ENCODE measurements at places on chromosomes 4 and X. TPM values are rescaled to one million over a fixed set of nuclear protein-coding genes. Genes with fewer than 3 reads are reported as not detected.

- no peak for DNase-seq
These were observed 40.2 kb downstream of the KDM5C start for GRCh38 chrX:53184836-53185235.

GRCh38 chrX:115322375-115322774 lies 32.9 kb downstream of the LUZP4 start:
- no peak for DNase-seq

DNA sequence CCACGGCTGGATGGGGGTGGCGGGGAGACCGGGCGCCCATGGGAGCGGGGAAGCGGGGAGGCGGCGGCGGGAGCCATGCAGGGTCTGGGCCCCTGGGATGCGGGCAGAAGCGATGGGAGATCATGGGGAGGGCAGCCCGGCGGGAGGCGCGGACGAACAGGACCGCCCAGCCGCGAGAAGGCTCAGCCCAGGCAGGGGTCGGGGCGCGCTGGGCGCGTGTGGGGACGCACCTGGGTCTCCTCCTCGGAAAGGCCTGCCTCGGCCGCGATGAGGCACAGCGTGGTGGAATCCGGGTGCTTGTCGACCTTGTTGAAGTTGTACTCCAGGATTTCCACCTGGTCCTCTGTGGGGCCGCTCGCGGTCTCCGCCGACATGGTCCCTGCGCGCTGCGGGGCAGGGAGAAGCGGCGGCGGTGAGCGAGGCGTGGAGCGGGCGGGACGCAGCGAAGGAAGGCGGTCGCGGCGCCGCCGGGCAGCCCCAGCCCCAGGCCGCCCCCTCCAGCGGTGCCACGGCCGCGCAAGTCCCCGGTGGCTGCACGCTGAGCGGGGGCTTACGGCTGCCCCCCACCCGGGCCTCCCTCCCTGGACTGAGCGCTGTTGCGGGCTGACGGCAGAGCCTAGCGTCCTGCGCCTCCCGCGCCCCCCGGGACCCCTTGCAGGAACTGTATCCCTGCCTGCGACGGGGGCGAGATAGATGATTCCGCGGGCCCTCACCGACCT lies 25.3 kb downstream of the HOPX start:
- peak; percentile 56 for DNase-seq

DNA sequence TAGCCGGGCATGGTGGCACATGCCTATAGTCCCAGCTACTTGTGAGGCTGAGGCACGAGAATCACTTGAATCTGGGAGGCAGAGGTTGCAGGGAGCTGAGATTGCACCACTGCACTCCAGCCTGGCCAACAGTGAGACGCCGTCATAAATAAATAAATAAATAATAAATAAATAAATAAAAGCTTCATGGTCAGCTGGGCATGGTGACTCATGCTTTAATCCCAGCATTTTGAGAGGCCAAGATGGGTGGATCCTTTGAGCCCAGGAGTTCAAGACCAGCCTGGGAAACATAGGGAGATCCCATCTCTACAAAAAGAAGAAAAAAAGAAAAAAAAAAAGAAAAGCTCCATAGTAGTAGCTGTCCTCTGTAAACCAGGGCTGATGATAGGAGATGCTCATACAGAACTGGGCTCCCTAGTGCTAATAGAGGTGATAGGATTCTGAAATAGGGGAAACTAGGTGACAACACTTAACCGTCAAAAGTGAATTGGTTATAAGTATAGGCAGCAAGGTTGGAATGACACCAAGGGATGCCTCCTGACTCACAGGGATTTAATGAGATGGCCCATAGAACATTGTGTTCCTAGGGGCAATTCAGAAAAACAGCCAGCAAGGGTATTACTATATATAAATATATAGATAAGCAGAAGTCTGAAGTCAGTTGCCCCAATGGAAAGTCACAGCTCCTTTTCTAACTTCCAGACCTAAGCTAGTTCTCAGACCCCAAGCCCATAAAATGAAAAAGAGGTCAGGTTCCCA lies 41.8 kb upstream of the ARHGEF6 start:
- DNase-seq = no peak

- no peak for DNase-seq
These were observed 419.1 kb downstream of the TMA16 start for GRCh38 chr4:163913571-163913970.

DNA sequence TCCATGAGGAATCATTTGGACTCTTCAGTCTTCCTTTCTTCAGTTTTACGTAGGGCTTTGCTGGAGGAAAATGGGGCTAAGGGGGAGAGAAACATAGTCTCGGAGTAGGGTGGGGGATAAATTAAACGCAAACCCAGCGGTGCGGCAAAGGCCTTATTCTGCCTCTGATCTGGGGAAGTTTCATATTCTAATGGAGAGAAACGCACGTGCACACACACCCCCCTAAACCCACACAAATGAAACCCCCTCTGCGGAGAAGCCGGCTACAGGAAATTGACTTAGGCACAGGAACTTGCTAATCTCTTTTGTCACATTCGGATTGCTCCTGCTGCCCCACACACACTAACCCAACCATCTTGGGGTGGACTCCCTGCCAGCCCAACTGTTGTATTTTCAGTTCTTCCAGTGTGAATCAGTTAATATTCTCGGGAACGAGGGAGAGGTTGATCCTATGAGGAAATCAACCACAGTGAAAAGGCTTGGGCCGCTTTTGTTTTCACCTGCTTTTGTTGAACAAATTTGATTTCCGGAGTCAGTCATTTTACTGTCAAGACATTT lies at the start of gene RHOH:
TSS of gene RHOH (plus strand) at position 308 of the 558 bp plus-strand sequence. CDS start 46,356 bp downstream, outside the sequence.
- no peak for DNase-seq

The RTL5 gene
- polyA plus RNA-seq = 5.7 TPM

GRCh38 chr4:132513491-132513890 lies 635.6 kb upstream of the PCDH10 start:
- DNase-seq = no peak

DNA sequence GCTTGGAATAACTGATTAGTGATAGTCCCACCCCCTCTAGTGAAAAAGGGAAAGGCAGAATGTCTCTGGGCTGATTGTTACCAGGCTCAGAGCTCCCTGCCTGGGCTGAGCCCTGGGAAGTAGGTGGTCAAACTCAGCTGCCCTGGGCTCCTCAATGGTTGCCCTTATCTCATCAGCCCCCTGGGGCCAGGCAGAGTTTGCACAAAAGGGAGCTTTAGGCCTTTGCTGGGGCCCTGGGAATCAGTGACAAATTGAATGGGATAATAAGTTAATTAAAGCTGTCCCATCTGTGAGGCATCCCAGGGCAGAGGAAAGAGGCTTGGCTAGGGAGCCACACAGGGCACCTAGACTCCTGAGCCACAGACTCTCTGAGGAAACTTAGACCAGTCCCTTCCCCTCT lies 89.0 kb downstream of the EFNB1 start:
- DNase-seq = no peak

GRCh38 chr4:8532245-8532781 lies 47.9 kb upstream of the GPR78 start:
- DNase-seq = no peak

- peak; percentile 86 for DNase-seq
These were observed 2.4 kb upstream of the PCDH10 start for GRCh38 chr4:133146574-133147241.

- DNase-seq = no peak
These were observed 761.8 kb upstream of the ATOH1 start for GRCh38 chr4:93066749-93067148.

- DNase-seq = no peak
These were observed 11.2 kb downstream of the ATOH1 start for GRCh38 chr4:93839704-93840103.

The MAGEA4 gene
- not detected for polyA plus RNA-seq

The CXCL3 gene
- polyA plus RNA-seq = 0.97 TPM

DNA sequence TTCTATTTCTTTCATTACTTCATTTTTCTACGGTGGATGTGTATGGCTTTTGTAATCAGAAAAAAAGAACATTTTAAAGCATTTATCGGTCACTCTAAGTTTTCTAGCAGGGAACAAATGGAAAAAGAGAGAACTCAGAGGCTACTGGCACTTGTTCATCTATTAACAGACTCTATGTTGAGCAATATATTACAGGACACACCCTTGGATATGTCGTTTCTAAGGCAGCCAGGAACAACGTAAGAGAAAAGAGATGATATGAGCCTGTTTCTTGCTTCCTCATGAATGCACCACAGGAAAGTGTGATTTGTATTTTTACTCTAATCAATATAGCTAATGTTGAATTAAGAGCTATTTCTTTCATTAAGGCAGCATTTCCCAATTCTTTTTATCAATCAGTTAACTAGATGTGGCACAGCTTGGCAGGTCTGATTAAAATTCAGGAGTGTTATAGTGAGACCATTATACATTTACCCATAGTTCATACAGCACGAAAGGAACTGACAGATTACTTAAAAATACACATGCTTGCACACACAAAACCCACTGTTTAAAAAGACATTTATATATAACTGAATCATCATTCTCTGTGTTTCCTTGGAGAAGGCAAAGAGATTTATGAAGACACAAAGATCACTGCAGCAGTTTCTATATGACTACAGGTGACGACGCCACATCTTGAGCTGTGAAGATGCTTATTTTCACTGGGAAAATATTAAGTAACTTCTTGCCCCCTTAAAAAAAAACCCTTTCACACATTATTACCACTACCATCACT lies 13.0 kb downstream of the RAB9B start:
- DNase-seq = no peak

GRCh38 chrX:149456476-149457245 lies 48.4 kb downstream of the IDS start:
- no peak for DNase-seq

The FAM184B gene
- 0.39 TPM for polyA plus RNA-seq

- DNase-seq = no peak
These were observed 36.6 kb downstream of the FHL1 start for GRCh38 chrX:136183917-136184316.

The USP17L15 gene
- not detected for polyA plus RNA-seq

The CT45A5 gene
- polyA plus RNA-seq = not detected

DNA sequence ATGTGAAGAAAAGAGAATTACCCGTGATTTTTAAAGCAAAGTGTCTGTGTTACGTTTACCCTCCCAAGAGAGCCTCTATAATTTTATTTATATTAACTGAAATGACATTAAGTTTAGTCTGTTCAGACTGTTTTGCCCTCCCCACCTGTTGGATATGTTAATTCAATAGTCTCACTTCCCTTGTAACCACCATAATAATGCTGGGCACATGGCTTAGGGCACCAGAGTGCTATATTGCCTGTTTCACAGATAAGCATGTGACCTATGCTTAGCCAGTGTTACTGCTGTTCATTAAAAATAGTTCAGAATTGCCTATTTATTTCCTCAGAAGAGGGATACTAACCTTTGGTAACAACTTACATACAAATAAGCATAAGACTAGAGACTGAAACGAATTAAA lies 446.2 kb downstream of the FAT4 start:
- DNase-seq = no peak

The NUP62CL gene
- 9.8 TPM for polyA plus RNA-seq

DNA sequence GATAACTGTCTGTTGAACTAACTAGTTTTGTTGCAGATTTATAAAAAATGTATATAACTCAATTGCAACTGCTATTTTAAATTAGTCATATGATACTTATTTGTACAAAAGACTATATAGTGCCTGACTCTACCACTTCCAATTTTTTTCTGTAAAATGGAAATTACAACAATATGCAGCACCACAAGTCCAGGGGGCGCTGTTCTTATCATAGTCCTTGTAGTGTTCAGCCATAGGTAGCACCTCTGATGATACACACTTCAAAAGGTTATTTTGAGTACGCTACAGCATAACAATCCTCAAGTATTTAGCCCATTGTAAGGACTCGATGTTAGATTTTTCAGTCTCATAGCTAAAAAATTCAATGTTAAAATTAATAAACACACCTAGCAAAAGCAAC lies 174.9 kb downstream of the CORIN start:
- no peak for DNase-seq

The BBS7 gene
- 8.0 TPM for polyA plus RNA-seq

- DNase-seq = no peak
These were observed 83.8 kb upstream of the LCORL start for GRCh38 chr4:18105030-18106011.

The CTAG1B gene
- not detected for polyA plus RNA-seq

DNA sequence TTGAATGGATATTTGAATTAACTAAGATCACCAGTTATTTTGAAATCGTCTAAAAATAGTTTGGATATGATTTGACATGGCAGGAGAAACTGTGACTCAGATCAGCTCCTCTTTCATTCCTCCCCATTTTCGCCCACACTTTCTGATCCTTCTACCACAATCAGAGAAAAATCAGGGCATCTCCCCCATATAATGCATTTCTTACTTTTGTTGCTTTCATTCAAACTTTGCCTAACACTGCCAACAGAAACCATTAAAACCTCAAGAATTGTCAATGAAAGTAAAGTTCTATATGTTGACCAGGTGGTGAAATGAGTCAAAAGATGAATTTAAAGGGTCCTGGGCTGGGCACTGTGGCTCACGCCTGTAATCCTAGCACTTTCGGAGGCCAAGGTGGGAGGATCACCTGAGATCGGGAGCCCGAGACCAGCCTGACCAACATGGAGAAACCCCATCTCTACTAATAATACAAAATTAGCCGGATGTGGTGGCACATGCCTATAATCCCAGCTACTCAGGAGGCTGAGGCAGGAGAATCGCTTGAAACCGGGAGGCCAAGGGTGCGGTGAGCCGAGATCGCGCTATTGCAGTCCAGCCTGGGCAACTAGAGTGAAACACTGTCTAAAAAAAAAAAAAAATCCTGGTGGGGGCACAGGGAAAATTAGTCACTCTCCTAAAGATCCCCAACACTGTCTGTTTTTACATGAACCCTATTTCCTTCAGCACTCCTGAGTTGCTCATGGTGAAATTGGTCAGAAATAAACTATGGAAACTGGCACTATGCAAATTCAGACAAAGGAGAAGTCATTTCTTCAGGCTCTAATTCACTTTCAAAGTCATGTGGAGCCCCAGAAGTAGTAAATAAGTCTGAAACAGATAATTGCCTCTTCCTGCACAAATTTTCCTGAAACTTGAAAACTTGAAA lies 122.8 kb upstream of the NOCT start:
- no peak for DNase-seq

GRCh38 chr4:184313702-184314659 lies 96.3 kb upstream of the ENPP6 start:
- DNase-seq = no peak

The DOK7 gene
- polyA plus RNA-seq = 1.2 TPM

DNA sequence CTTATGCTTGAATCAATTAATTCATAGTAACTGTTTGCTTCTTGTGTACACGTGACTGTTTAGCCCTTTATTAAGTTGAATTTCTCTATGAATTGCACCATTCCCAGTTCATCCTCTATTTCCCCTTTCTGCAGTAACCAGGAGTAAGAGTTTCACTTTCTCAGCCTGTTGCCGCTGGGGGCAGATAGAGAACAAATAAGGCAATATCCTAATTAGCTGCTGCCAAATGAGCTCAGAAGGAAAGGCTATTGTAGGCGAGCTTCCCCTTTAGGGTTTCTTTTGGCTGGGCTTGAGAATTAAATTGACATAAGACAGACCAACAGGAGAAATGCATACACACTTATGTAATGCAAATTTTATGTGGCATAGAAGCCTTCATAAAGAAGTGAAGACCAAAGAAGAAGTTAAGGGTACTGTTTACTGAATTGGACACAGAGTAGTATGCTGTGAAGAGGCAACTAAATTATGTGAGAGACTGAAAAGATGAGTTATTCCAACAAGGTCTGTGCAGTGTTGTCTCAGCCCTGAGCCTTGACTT lies 1594.7 kb downstream of the TECRL start:
- DNase-seq = no peak

- no peak for DNase-seq
These were observed 26.7 kb downstream of the MANBA start for GRCh38 chr4:102734116-102734515.

Data from kidney (tissue), 22 donors.